Kidney (tissue), 22 donors: ENCODE measurements at places on chromosomes 5 and 9. TPM values are rescaled to one million over a fixed set of nuclear protein-coding genes. Genes with fewer than 3 reads are reported as not detected.

GRCh38 chr5:97009212-97009898, 73.5 kb downstream of the LNPEP start:
- H3K27ac ChIP-seq = no peak overlapping the region
- DNase-seq = no peak
- H3K4me3 ChIP-seq = no peak overlapping the region
- peaks cover 2% of the 10 kb centered on the region for H3K36me3 ChIP-seq

DNA sequence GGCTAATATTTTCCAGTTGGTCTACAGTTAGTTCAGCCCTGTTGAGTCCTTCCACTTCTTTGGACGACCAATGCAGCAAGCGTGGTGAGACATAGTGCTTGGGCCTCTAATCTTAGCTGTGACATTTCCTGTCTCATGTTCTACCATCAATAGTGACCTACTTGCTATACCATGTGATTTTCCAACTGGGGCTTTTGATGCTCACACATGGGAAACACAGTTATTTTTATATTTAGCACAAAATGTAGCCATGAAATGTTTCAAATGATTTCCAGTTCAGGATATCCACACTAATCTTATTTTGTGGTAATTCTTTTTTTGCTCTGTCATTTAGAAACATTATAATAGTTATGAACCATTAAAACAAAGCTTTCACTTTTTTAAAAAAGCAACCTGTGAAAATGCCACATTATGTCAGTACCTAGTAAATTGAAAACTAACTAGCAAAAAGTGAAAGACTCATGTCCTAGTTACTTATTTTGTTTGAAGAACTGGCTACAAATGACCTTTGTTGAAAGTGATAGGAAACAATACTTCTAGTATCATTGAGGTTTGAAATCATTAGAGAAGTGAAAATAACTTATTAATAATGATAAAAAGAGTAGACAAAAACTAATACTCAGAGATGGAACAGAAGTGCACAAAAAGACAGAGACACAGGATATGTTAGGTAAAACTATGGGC, 18.3 kb downstream of the MARCHF3 start:
- no peak overlapping the region for H3K4me3 ChIP-seq
- no peaks in the 10 kb centered on the region for H3K4me1 ChIP-seq
- H3K27ac ChIP-seq = no peak overlapping the region
- H3K36me3 ChIP-seq = no peaks in the 10 kb centered on the region
- H3K27me3 ChIP-seq = no peaks in the 10 kb centered on the region

DNA sequence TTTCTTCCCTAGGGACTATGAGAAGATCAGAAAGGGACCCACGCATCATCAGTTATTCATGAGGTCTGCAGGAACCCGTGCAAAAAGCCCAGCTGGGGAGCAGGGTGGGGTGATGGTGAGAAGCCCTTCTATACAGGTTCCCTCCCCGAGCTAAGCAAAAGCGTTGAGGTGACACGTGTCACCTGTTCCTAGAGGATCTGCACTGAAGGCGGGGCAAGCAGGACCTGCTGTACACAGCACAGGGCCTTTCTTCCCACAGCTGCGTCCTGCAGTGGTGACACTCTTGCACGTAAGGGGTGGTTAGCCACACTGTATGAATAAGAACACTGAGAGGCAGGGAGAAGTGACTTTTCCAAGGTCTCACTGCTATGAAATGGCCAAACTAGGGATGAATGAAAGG, 37.2 kb upstream of the SH3PXD2B start:
- H3K36me3 ChIP-seq = no peaks in the 10 kb centered on the region
- no peak overlapping the region for H3K4me3 ChIP-seq
- no peaks in the 10 kb centered on the region for H3K27me3 ChIP-seq
- no peak for DNase-seq

- H3K4me1 ChIP-seq = no peaks in the 10 kb centered on the region
- no peak overlapping the region for H3K27ac ChIP-seq
- DNase-seq = no peak
- H3K36me3 ChIP-seq = no peaks in the 10 kb centered on the region
- H3K4me3 ChIP-seq = no peak overlapping the region
- H3K27me3 ChIP-seq = no peaks in the 10 kb centered on the region
Observed at GRCh38 chr5:72154076-72154756, 46.9 kb downstream of the MAP1B start.

DNA sequence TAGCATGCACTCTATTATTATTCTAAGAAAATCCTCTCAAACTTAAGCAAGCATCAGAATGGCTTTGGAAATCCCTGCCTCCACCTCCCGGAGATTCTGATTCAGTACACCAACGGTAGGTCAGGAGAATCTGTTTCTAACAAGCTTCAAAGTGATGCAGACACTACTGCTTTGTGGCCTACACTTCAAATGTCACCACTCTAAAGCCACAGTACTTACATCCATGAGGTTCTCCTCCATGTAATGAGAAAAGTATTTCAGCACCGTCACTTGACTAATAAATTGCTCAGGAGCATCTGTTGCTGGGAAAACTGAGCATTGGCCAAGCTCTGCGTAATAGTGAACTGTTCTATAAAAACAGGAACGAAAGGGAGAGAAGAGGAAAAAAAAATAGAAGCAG, 4.8 kb downstream of the PLK2 start:
- H3K36me3 ChIP-seq = peaks cover 12% of the 10 kb centered on the region
- H3K4me3 ChIP-seq = no peak overlapping the region
- no peaks in the 10 kb centered on the region for H3K4me1 ChIP-seq

- no peak overlapping the region for H3K4me3 ChIP-seq
- no peaks in the 10 kb centered on the region for H3K27me3 ChIP-seq
- no peak for DNase-seq
- no peak overlapping the region for H3K27ac ChIP-seq
Observed at GRCh38 chr5:134873494-134873893, 677 bp upstream of the TXNDC15 start.

DNA sequence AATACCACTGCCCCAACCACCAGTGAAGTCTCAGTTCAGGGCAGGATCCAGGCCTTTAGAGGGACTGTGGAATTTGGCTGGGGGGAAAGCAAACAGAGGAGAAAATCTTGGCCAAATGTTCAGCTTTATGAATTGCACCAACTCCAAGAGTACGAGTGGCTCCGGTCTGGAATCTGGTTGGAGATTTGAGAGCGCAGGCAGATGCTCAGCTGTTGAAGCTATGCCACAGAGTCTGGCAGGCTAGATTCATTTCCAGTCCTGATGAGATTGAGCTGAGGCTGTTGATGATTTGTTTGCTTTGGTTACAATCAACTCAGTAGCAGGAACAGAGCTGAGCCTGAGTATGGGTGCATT, 9.1 kb upstream of the HSPB3 start:
- H3K36me3 ChIP-seq = no peaks in the 10 kb centered on the region
- no peaks in the 10 kb centered on the region for H3K4me1 ChIP-seq
- H3K27ac ChIP-seq = no peak overlapping the region

GRCh38 chr9:104927216-104927911, 591 bp downstream of the ABCA1 start:
- H3K4me1 ChIP-seq = no peaks in the 10 kb centered on the region
- no peaks in the 10 kb centered on the region for H3K27me3 ChIP-seq
- H3K4me3 ChIP-seq = peak overlapping the region; percentile 81
- peak overlapping the region; percentile 71 for H3K27ac ChIP-seq

- no peaks in the 10 kb centered on the region for H3K4me1 ChIP-seq
- no peak for DNase-seq
- H3K27me3 ChIP-seq = no peaks in the 10 kb centered on the region
- no peak overlapping the region for H3K27ac ChIP-seq
- no peaks in the 10 kb centered on the region for H3K36me3 ChIP-seq
Observed at GRCh38 chr9:106066940-106067524, 372.7 kb downstream of the TMEM38B start.

GRCh38 chr5:40025586-40025985, 600.8 kb upstream of the DAB2 start:
- H3K36me3 ChIP-seq = no peaks in the 10 kb centered on the region
- no peak overlapping the region for H3K27ac ChIP-seq
- no peak for DNase-seq
- H3K4me1 ChIP-seq = no peaks in the 10 kb centered on the region
- H3K27me3 ChIP-seq = no peaks in the 10 kb centered on the region

Gene CD72
- 7.1 TPM for total RNA-seq

Gene ADAMTS19
- total RNA-seq = not detected

Gene CCDC192
- not detected for total RNA-seq

Gene TMEM252
- 111 TPM for total RNA-seq

Gene BHMT2
- 54.8 TPM for total RNA-seq

Gene TNC
- total RNA-seq = 254 TPM

Gene FAXDC2
- 14.1 TPM for total RNA-seq

Gene FBP1
- total RNA-seq = 27.3 TPM

Gene SPATA31A7
- not detected for total RNA-seq

Gene ADAMTSL2
- 32.1 TPM for total RNA-seq
